Ecto neural progenitor cell (in vitro differentiated cells): ENCODE measurements at places on chromosomes 12 and 14.
A peak's percentile ranks its signal among the peaks of the same experiment; 100 is the strongest.

GRCh38 chr12:9925705-9926393 is 6.3 kb downstream of the CLEC2A start:
- DNase-seq, result peak; percentile 57

GRCh38 chr14:104574536-104574935 is 5.0 kb upstream of the C14orf180 start:
- DNase-seq, result no peak

DNA sequence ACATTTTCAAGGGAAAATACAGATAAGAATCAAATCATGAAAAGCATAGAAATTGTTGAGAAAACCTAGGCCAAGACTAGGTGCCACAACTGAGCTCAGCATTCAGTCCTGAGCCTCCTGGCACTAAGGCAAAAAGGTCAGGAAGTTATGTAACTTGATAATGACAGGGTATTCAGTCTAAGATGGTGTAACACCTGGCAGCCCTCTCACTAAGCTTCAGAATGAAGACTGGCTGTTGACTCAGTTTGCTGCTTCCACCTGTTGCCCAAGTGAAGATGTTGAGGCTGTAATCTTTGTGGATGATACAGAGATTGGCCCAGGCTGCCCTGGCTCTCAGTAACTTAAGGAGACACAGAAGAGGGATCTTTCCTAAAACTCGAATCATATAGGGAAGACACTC is 19.6 kb downstream of the PROX2 start:
- DNase-seq, result no peak

DNA sequence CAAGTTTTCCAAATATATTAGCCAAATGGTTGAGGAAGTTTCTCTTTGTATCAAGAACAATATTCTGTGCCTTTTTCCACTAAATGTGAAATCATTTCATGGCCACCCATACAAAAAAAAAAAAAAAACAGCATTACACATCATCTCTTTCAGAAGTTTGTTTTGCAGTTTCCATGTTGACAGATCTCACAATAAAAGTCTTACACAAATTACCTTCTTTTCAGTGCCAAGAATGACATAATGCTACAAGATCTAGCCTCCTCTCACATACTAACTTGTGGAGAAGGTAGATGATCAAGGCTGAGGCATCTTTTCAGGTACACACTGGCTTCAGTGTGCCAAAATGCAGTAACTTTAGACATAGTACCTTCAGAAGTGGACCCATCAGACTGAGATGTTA is 35.3 kb downstream of the PRKD1 start:
- no peak for DNase-seq

DNA sequence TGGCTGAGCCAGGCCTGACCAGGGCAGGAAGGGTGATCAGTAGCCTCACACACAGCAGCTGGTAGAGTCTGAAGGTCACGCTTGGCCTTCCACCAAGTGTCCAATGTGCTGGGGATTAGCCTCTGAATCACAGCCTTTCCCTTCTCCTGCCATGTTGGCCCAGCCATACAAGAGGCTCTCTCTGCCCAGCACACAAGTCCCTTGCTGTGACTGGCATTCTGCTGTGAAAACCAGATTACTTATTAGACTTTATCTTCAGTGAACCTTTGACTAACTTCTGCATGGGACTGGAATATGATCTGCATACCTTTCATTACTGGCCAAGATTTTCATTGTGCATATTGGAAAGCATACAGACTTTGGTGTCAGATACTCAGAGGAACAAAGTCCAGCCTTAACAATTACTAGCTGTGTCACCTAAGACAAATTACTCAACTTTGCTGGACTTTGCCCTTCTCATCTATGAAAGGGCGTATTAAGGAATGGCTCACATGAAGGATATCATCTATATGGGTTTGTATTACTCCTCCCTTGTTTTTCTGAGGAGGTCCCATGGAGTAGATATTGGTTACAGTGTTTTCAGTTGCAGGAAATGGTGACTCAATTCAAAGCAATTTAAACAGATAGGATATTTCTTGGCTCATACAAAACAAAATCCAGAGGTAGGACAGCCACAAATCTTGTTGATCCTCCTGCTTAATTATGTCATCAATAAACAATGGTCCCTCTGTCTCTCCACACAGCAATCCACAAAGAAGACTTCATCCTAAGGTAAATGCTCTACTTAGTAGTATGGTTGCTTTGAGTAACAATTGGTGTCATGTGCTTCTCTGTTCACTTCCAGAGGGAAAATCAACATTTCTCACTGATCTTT is 99.6 kb downstream of the DYRK2 start:
- DNase-seq, result no peak

DNA sequence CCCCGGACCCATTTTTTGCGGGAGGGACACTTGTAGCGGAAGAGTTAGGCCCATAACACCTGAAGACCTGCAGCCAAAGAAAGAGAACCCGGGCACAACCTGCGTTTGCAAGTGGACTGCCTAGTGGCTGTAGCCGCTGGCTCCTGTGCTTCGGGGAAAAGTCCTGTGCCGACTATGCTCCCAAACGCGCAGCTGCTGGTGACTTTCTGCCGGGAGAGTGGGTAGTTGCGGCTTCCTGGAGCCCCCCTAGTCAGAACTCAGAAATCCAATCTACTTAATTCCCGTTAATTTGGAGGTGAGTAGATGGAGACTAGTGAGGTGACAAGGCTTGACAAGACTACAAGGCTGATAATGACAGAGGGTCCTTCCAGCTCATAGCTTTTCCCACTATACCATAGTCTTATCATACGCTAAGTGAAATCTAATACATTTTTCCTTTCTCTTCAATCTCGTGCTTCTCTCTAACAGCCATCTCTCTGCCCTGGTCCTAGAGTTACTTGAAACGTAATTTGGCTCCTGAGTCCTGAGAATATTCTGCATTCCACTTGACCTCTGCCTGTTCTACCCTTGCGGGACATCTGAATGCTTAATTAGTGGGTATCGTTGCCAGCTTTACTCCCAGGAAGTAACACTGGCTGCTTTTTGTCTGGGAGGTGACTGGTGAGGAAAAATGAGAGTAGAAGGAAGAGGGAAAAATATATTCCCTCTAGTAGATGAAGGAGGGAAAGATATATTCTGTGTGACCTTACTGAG is 556 bp downstream of the MTHFD1 start:
- DNase-seq, result no peak
